ENCODE measurements at places on chromosomes 5 and 9.

DNA sequence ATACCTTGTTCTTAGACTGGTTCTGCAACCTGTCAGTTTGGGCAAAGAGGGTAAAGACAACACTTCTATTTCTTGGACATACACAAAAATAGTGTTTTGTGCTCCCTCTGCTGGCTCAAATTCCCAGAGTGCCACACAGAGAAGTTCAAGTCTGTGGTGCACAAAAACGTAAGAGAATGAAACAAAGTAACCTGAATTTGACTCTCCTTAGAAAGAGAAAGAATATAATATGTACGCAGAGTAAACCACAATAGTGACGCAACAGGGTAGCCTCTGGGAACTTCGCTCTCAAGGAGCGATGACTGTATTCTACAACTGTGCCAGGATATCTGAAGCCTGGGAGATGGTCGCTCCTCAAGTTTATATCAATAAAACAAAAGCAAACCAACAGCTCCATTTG, 18.5 kb downstream of the DDX31 start:
- no peak for DNase-seq

DNA sequence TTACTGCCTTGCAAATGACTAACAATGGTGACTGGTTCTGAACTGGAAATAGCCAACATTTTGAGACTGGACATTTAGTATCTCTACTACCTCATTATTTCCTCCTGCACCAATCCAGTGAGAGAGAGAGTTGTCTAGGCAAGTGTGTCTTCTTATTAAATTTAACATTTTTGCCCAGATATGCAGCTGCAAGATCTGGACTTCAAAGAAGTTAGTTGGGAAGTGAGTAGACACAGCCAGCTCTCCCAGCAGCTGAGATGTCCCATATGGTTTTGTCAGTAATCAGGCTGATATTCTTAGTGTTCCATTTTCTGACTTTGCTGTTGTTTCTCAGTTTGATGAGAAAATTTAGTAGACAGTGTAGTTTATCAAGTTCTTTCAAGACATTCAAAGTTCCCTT, 1778.8 kb upstream of the CDH6 start:
- DNase-seq = no peak

GRCh38 chr9:22405869-22406659, 40.6 kb upstream of the DMRTA1 start:
- DNase-seq = no peak

DNA sequence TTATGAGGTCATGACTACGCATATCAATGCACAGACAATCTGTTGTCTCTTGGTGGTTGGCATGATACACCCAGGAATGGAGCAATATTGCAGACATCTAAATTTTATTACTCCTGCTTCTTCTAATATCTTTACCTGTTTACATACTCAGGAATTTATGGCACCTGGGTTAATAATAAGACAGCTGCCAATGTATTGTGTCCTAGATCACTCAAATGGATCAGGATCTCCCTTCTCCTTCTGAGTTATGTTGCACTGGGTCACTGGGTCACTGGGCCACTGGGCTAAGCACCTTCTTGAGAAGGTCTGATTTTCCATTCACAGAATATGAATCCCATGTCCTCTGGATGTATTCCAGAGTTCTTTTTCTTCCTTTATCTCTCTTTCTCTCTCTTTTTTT, 41.8 kb downstream of the CCL28 start:
- DNase-seq = no peak

- no peak for DNase-seq
Measured at GRCh38 chr5:176596689-176597416, 13.1 kb downstream of the GPRIN1 start.

- no peak for DNase-seq
Measured at GRCh38 chr5:75059912-75060545, 7.7 kb upstream of the GCNT4 start.

DNA sequence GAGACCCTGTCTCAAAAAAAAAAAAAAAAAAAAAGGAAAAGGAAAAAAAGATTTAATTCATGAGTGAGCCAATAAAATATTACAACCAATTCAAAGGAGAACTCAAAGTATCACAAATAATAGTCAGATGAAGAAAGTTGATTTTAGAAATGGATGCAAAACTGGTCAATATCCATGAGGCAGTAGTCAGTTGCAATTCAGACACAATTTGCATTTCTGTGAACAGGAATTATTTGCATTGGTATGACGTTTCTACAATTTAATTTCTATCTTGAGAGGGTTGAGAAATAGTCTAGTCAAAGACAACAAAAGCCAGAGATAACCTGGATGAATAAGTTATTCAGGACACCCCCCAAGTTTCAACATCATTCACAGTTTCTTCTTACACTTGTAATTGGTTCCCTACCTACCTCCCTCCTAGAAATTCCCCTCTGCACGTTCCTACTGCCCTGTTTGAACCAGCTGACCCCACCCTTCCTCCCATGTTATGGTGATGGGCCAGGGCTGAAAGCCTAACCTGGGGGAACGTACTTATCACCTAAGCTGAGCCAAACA, 28.6 kb upstream of the CDKN2AIPNL start:
- no peak for DNase-seq

GRCh38 chr9:138075961-138076649, 198.5 kb downstream of the CACNA1B start:
- DNase-seq = no peak

- no peak for DNase-seq
Measured at GRCh38 chr5:80255431-80255810, 427 bp downstream of the SERINC5 start.

GRCh38 chr9:19554529-19554928, 145.7 kb downstream of the ACER2 start:
- no peak for DNase-seq

- DNase-seq = no peak
Measured at GRCh38 chr9:138122201-138122600, 244.6 kb downstream of the CACNA1B start.

DNA sequence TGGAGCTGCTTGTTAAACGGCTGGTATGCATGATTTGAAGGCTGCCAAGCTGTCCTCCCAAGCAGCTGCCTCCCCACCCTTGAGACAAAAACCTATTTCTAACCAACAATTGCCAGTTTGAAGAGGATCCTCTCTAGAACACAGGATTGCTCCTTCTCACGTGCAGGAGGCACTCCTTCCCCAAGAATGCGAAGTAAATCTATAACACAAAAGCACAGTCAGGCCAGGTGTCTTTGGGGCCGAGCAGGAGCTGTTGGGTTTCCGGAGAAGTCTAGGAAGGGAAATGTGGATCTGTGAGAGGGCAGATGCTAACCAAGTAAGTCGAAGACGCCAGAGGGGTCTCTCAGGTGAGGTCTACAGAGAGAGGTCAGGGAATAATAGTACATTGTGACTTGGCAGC, 35.4 kb upstream of the GNPDA1 start:
- no peak for DNase-seq

- no peak for DNase-seq
Measured at GRCh38 chr9:93188426-93189368, 4.8 kb downstream of the WNK2 start.

DNA sequence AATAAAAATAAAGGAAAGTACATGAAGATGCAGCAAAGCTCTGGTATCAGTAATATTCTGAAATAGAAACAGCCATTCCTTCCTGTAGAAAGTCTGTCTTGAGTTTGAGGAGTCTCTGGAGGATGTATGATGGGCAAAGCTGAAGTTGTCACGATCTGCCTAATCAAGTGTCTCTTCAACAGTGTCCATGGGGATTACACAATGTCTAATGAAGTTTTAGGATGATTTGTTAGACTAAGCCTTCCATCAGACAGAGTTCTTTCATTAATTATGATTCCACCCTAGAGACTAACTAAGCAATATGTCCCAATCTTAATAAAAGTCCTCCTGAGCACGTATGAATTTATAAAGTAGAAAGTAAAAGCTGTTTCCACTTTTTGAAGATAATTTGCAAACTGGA, 26.9 kb downstream of the PDE4D start:
- no peak for DNase-seq

GRCh38 chr9:21607576-21607975, 125.5 kb upstream of the IFNE start:
- DNase-seq = no peak

DNA sequence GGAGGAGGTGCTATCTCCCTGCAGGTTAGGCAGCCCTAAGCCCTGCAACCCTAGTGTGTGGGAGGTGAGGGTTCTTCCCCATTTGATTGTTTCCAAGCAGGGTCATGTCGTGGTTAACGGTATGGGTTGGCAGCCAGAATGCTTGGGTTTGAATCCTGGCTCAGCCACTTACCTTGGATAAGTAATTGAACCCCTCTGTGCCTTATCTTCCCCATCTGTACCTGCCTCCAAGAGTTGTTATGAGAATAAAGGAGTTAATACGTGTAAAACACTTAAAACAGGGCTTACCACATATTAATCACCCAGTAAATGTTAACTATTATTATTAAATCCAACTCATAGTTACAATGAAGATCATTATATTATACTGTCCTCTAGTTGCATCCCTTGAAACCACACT, 52.2 kb upstream of the SPATA31E1 start:
- DNase-seq = no peak

DNA sequence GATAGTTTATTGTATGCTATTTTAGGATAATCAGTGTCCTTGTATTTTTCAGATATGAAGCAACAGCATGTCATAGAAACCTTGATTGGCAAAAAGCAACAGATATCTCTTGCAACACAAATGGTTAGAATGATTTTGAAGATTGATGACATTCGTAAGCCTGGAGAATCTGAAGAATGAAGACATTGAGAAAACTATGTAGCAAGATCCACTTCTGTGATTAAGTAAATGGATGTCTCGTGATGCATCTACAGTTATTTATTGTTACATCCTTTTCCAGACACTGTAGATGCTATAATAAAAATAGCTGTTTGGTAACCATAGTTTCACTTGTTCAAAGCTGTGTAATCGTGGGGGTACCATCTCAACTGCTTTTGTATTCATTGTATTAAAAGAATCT, 14.5 kb downstream of the CCT5 start:
- no peak for DNase-seq

DNA sequence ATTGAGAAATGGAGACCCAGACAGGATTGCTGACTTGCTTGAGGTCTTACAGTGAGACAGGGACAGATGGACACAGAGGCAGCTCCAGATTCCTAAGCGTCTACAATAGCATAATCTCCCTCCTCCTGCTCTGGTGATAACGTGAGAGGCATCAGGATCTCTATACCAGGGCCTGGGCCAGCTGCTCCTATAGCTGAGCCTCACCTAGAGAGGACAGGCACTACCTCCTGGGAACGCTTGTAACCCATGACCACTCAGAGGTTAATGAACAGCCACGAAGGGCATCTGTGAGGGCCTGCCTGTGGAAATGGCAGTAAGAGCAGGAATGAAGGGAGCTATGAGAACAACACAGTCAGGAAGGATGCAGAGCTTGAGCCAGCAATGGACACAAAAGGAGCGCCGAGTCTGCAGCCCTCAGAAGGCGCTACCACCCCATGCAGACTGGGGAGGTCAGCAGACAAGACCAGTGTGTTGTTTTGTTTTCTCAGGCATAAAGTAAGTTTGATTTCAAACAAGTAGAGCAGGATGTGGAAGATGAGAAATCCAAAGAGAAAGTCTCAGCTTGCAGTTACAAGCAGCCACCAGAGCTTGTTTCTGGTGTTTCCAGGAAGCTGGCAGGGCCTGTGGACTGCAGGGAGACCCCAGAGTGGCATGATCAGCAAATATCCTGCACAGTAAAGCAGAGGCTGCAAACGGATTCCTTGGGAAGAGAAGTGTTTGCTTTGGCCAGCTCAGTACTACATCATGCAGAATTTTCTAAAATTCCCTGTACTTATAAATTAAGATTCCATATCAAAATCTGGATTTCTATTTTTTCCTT, 17.4 kb downstream of the ANKS6 start:
- no peak for DNase-seq

- DNase-seq = no peak
Measured at GRCh38 chr5:148615644-148616275, 38.6 kb downstream of the HTR4 start.

DNA sequence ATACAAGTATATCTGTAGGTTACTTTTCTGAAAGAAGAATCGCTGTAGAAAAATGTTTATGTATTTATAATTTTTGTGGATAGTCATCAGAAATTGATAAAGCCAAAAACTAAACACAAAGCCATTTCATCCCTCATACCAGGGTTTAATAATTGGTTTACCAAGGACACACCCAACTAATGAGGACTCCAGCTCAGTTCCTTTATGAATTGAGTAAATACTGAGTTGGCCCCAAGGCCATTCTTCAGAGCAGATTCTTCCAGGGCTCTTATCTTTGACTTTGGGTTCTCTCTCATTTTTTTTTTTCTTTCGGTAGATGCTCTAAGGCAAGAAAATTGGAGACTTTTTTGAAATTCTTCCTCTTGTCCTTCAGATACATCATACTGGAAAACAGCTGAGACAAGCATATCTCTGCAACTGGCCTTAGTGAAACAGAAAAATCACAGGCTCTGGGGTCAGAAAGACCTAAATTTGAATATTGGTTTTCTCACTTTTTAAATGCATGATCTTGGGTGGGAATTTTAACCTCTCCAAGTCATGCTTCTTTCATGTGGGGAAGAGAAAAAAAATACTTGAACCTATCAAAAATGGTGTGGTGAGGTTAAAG, 401.8 kb downstream of the ARHGEF28 start:
- no peak for DNase-seq

DNA sequence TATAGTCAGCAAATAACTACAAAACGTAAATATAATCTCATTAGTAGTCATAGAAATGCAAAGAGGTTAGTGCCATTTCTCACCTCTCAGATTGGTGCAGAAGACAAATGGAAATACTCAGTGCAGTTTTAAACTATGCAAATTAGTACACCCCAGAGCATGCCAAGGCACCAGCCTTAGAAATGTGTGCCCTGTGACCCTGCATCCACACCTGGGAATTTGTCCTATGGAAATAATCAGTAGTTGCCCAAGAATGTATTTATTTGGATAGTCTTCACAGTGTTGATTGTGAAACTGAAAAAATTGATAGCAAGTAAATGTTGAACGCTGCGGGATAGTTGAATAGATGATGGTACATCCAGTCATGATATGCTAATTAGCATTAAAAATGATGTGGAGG, 152.7 kb downstream of the KDM4C start:
- DNase-seq = no peak

DNA sequence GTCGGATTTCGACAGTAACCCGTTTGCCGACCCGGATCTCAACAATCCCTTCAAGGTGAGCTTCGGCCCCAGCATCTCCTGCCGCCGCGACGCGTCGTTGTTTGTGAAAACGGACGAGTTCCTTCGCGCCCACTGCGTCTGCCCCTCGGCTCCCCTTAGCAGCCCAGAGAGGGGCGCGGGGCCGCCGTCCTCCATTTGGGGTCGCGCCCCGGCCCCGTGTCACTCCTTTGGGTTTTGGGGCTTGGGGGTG, 182 bp downstream of the SCAMP1 start:
- DNase-seq = no peak

DNA sequence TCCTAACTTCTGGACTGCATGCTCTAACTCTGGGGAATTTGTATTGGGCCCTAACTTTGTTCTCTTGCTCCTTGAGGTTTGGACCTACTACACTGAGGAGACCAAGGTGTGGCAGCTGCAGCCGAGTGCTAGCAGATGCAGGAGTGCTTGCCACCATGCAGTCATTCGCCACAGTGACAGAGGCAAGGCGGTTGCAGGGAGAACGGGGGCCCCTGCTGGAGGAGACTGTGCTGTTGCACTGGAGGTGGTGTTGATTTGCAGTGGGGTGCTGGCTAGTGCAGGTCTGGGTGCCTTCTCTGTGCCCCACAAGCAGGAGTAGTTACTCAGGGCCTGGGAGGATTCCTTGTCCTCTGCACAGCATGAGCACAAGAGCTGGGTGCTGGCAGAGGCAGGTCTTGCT, 22.4 kb upstream of the DIRAS2 start:
- no peak for DNase-seq

GRCh38 chr5:1781726-1782384, 17.8 kb downstream of the MRPL36 start:
- no peak for DNase-seq
